Femur (tissue), 1 donor: ENCODE measurements at places on chromosomes 1 and 21.

GRCh38 chr1:96682056-96682455 is 39.5 kb upstream of the PTBP2 start:
- no peak for DNase-seq

GRCh38 chr1:29458737-29459619 is 222.7 kb downstream of the PTPRU start:
- DNase-seq: no peak

- DNase-seq: no peak
Observed at GRCh38 chr1:243962541-243962940, 88.5 kb upstream of the ZBTB18 start.

DNA sequence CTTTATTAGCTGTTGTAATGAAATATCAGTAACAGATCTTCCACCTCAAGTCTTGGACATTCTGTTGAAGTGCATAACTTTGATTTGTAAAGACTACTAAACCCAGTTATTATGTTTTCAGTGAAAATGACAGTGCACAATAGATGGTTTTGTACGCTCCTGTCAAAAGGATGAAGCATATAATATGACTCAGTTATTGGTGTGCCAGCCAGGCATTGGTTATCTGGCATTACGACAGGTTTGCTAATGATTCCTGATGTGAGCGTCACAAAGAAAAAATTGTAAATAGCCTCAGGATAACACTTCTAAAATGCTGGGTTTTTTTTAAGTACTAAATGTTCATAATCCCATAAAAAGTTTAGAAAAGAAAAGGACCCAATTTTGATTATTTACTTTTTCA is 147.9 kb downstream of the MAGI3 start:
- no peak for DNase-seq

DNA sequence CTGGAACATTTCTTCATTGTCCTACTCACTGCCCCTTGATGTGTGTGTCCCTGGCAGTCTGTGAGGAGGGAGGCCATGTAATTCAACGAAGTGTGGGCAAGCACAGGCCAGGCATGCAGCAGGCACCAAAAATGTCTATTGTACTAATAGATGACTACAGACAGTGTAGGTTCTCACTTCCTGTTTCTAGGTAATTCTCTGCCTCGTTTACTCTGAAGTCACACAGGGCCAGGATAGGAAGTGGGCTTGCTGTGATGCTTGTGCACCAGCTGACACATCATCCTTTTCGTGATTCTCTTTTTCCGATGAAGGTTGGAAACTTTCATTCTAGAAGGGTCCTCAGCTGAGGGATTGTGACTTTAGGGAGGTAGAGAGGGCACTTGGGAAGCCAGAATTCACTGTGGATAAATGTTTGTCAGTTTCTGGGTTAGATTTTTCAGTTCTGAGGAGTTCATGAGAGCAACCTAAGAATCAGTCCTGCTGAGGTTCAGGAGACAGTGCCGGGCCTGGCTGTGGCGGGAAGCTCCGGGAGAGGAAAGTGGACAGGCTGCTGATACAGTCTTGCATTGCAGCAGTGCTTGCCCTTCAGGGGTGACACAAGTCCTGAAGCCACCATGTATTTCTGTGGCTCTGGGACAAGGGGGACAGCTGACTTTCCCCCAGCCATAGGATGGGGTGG is 4.3 kb upstream of the CSF1 start:
- DNase-seq: no peak

DNA sequence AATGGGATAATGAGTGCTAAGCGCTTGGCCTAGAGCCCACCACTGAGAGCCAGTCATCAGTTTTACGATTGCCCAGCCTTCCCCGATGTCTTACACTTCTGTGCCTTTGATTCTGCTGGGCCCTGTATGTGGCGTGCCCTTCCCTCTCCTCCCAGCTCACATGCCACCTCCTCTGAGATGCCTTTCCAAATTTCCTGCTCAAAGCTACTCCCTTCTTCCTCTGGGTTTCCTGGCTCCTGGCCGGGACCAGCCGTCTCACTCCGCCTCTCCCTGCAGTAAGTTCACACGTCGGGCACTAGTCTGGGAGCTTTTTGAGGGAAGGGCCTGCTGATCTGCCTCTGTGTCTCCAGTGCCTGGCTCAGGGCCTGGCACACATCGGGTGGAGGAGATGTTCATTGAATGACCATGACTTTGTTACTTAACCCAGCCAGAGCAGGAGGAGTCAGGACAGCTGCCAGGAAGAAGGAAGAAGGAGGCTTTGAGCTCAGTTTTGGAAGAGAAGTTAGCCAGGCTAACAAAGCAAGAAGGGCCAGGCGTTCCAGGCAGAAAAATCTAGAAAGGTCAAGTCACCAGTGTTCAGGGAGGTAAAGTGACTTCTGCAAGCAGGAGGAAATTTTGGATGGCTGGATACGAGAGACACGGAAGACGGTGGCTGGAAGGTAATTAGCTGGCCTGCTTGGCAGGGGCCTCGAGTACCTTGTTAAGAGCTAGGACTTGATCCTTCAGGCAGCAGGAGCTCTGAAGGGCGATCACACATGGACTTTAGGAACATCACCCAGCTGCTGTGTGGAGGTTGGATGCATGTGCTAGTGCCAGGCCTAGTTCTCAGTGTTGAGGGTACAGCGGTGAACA is 63.6 kb downstream of the EPHB2 start:
- peak; percentile 91 for DNase-seq

DNA sequence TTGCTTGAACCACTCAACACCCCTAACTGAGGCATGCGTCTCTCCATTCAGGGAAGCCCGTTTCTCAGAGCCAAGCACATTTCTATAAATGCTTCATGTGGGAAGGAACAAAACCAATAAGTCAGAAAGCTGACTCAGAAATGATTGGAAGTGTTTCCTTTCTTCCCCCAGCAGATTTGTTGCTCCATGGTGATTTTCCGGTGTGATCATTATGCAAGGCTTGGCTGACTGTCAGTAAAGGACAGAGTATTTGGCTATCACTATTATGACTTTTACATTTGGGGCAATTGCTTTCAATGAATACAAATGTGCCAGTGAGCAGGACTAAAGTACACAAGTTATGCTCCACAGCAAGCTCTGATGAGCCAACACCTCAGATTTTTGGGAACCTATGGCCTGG is 53.3 kb upstream of the ZC3H11B start:
- peak; percentile 48 for DNase-seq

GRCh38 chr1:30268923-30269666 is 454.3 kb downstream of the MATN1 start:
- no peak for DNase-seq

GRCh38 chr1:59972216-59972927 is 45.8 kb upstream of the CYP2J2 start:
- peak; percentile 81 for DNase-seq

DNA sequence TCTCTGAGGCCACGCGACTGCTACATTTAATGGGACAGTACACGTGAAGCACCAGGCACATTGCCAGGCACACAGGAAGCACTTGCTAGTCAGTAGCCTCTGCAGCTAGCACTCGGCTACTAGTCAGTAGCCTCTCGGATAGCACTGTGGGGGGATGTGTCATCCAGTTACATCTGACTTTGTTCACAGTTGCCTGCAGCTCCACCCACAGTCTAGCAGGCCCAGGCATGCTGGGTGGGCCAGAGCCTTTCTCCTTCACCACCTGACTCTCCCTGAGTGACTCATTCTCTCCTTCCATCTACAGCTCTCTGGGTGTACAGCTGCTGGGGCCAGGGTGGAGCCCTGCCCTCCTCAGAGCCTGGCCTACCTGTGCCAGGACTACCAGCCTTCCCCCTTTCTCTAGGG is 51.5 kb downstream of the PTPRF start:
- DNase-seq: no peak

DNA sequence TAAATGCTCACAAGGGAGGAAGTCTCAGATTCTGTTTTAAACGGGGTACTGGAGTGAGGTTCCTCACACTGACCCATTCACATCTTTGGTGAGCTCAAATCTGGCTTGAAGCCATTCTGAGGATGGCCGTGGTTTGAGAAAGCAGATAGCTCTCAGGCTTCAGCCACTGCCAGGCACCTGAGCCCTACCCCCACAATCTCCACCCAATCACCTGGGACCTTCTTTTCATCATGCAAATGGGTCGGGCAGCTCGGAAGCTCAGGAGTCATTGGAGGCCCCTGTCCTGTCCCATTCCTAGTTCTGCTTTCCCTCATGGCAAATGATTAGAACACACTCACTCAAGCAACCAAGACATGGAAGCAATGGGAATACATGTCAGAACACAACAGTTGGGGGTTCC is 141.4 kb upstream of the ETS2 start:
- DNase-seq: no peak

- DNase-seq: no peak
Observed at GRCh38 chr1:54124472-54124871, 28.3 kb downstream of the CDCP2 start.

DNA sequence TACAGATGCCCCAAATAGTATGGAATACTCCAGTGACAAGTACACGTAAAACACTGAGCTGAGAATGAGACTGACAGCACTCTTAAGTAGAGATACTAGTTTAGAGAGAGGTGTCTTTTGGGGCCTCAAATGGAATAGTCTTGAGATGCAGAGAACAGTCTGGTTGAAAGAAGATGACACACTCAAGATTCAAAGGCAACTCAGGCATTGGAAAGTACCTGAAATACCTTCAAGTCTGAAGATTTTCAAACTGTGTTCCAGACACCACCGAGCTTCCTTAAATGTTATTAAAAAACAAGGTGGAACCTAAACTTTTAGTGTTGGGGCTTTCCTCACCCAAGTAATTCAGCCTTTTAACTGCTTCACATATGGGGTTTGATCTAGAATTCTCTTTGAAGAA is 437.7 kb downstream of the OMA1 start:
- DNase-seq: no peak

DNA sequence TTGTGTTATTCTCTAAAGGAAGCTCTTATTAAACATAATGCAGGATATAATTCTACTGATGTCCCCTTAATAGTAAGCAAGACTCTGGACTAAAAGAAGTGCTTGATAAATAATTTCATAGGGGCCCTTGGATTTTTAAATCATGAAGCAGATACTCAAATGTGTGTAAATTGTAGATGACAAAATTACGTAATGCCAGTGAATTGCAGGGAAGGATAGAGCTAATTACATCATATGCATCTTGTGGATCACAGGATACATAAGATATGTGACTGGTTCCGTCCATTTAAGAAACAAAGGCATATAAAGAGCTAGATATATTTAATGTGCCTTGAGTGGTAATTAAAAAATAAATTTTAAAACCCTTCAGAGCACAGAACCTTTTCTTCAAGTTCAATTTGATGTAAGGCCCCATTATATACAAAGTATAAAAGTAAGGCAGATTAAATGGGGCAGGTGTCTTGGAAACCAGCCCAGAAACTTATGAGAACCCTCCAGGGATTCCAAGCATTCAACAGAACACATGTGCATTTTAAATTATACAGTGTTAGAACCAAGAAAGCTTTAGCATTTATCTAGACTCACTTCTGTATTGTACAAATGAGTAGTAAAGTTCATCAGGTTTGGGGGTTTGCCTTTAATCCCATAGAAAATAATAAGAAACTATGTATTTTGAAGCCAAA is 190.4 kb downstream of the NCAM2 start:
- peak; percentile 40 for DNase-seq

DNA sequence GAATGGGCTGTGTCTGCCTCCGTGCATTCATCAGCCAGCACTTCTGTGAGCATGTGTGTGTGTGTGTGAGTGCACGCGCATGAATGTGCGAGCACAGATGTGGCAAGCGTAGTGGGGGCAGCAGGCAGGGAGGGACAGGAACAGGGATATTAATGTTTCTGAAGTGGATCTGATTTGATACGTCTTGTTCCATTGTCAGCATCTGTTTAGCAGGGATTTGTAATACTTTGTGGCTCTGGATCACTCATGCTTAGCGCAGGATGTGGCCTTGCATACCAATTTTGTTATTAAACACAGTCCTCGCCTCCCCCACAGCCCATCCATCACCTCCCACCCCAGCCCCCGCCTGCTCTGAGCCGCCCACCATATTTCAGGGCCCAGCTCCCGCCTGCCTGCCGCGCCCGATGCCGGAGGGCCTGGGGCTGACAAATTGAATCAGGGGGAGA is 52.4 kb downstream of the TMEM53 start:
- no peak for DNase-seq

DNA sequence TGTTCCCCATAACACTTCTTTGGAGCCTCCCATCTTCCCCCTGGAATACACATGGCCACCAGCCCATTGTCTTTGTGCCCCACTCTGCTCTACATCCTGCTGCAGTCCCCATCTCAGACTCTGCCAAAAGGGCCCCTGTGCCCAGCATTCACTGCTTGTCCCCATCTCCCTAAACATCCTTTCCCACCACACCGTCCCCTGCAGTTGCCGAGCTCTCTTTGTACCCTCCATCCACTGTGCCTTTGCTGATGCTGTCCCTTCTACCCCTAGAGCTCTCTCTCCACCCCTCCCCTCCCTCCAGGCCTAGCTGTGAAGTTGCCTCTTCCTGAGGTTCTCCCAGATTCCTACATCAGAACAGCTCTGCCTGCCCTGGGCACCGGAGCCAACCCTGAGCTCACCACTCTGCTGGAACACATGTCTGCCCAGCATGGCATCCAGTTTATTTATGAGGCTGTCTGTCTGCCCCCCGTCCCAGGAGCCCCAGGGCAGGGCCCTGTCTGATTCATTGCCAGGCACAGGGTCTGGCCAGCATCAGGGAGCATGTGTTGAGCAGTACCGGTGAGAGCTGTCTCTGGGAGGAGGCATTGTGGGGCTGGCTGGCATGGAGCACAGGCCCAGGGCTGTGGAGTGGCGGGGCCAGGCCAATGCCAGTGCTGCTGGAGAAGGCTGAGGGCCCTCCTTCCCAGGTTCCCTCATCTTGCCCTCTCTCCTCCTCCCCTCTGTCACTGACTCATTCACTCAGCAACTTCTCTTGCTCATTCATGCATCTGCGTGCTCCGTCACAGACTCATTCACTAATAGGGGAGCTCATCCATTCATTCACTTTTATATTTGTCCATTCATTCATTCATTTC is 28.8 kb downstream of the EDN2 start:
- DNase-seq: peak; percentile 69

DNA sequence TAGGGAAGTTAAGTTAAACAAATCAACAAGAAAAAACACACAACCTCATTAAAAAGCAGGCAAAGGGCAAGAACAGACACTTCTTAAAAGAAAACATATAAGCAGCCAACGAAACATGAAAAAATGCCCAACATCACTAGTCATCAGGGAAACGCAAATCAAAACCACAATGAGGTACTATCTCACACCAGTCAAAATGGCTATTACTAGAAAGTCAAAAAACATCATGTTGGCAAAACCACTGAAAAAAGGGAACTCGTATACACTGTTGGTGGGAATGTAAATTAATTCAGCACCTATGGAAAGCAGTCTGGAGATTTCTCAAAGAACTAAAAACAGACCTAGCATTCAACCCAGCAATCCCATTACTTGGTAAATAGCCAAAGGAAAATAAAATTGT is 51.1 kb downstream of the HSF2BP start:
- no peak for DNase-seq
